ENCODE measurements at places on chromosomes 13 and 19.

- DNase-seq = no peak
These were observed 109.7 kb downstream of the HSPH1 start for GRCh38 chr13:31051999-31052398.

DNA sequence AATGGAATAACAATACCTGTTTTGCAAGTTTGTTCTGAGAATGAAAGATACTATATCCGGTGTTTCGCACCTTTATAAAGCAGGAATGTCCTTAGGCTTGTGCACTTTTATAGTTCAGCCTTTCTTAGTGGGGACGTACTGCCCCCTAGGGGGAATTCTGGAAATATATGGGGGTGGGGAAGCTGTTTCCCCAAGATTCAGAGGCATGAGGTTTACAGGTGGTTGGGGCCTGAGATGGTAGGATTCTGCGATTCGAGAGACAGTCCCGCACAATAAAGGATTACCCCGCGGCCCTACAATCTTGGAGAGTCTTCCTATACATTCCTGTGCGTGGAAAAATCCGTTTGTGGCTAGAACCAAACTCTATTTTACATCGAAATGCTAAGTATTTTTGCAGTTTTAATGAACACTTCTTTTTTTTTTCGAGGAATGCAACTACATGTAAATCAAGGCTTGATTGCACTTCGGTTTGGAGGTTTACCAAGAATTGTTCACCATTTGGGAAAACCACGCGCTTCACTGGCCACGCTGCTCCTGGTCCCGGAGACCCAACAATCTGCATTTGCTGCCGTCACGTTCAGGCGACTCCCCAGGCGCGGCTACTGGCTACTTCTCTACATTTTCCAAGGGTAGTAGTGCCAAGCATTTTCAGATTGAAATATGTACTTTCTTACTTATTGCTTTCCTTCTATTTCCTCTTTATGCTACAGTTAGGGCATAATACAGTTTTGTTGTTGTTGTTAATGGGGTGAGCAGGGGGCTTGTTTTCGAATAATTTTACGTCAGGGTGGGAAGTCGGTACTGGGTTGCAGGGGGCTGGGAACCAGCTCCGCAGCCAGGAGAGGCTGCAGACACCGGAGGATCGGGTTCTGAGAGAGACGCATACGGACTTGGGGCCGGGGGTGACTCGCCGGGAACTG, 830 bp downstream of the NEK5 start:
- DNase-seq = peak; percentile 45

- DNase-seq = no peak
These were observed 3.8 kb upstream of the ZNF626 start for GRCh38 chr19:20664901-20665781.

DNA sequence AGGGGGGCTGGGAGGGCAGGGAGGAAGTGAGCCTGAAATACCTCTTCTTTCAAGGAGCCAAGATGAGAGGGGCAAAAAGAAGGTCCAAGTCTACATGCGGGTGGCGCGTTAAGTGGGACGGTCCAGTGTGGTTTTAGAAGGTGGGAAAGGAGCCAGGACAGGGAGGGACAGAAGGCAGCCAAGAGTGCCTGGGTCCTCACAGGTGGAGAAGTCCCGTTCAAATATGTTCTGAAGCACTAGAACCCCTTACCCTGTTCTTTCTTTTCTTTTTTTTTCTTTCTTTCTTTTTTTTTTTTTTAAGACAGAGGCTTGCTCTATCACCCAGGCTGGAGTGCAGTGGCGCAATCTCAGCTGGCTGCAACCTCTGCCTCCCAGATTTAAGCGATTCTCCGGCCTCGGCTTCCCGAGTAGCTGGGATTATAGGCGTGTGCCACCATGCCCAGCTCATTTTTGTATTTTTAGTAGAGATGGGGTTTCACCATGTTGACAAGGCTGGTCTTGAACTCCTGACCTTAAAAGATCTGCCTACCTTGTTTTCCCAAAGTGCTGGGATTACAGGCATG, 7.4 kb downstream of the CAMSAP3 start:
- DNase-seq = no peak

GRCh38 chr13:71703138-71703537, 163.9 kb downstream of the DACH1 start:
- DNase-seq = no peak

- no peak for DNase-seq
These were observed 575.2 kb downstream of the DACH1 start for GRCh38 chr13:71291842-71292146.

DNA sequence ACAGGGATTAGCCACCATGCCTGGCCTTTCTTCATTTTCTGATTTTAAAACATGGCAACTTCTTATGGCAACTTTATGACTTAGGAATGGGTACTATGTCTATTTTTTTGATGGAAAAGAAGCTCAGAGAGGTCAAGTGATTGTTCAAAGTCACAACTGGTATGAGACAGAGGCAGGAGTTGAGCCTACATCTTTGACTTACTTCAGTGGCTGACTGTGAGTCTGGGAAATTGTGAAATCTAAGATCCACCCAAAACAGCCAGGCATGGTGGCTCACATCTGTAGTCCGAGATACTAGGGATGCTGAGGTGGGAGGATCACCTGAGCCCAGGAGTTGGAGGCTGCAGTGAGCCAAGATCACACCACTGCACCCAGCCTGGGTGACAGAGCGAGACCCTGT, 2.4 kb upstream of the ACTL9 start:
- no peak for DNase-seq

- no peak for DNase-seq
These were observed 1116.1 kb downstream of the PCDH9 start for GRCh38 chr13:66113882-66114526.

DNA sequence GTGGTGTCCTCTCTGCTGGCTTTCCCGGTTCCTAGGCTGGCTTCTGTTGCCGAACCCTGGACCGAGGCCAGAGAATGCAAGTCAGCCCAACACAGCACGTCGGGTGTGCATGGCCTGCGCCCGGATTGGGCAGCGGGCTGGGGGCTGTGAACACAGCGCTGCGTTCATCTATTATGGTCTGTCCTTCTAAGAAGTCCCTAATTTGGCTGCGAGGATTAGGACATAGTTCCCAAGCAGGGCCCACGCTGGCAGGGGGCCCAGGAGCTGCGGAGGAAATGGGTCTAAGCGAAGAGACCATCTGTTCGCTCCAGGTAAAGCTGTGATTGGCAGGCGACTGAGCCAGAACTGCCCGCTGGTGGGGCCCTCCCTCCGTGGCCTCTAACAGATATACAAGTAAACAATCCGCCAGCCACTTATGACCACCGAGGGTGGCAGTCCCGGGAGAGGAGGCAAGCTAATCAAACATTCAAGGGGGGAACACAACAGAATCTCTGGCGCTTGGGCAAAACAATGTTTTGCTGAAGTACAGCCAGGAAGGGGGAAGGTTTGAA, 6.0 kb downstream of the SYCE2 start:
- no peak for DNase-seq

- no peak for DNase-seq
These were observed 20.4 kb downstream of the LMO7 start for GRCh38 chr13:75656425-75656989.

GRCh38 chr13:76380446-76381065, 505.6 kb downstream of the KCTD12 start:
- DNase-seq = no peak

- DNase-seq = no peak
These were observed 5.7 kb downstream of the WDR62 start for GRCh38 chr19:36060430-36060829.

DNA sequence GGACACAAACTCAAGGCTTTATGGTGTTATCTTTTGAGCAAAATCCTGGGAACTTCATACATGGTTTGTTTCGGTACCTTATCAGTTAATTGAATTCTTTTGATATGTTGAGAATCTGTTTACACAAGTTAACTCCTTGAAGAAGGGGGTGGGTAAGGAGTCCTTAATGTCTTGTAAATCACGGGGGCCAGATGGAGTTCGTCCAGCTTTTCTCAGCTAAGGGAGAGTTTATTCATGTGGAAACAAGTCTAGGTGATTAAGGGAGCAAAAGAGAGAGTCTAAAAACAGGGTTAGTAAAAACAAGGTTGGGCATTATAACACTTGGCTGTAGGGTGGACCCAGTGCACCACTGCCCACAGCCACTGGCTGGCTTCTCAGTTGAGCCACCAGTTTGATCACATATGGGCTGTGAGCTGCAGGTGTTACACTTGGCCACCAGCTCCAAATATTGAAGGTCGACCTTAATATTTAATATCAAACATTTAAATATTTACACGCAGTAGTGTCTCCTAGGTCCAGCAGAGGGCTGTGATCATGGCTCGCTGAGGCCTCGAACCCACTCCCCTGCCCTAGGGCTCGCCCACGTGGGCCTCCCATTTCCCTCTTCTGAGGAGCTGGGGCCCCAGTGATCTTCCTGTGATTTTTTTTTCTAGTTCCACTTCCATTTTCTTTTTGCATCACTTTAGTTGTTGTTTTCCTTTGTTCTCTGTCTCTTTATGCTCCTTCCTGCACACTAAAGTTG, 21.0 kb upstream of the ZNF43 start:
- DNase-seq = no peak

GRCh38 chr19:32222556-32222955, 122.9 kb upstream of the ZNF507 start:
- DNase-seq = no peak

DNA sequence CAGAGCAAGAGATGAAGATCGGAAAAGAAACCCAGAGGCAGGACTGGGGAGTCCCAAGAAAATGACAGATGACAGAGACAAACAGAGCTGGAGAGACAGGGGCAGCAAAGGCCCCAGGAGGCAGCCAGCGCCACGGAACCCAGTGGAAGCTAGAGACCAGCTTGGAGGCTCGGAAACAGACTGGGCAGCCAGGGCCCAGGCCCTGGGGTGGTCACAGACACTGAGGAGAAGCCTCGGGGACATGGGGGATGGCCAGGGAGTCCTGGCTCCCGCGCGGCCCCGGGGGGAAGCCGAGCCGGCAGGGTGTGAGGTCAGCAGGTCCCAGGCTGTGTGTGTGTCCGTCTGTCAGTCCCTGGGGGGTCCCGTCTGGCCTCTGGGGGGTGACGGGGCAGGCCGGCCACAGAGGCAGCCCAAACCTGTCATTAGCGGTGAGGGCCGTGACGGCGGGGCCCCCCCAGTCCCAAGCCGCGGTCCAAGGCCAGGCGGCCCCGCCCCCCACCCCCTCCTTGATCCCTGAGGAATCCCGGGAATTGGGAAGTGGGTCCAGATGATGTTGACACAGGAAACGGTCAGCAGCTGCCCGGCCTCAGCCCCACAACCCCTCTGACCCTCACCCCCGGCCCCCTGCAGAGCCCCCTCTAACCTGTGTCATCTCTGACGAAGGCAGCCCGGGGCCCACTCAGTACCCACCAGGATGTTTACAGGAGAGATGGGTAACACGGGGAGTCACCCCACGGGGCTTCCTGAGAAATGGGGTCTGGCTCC, 2.5 kb upstream of the TMEM190 start:
- DNase-seq = no peak

GRCh38 chr13:109569958-109570711, 216.2 kb downstream of the IRS2 start:
- DNase-seq = peak; percentile 5

GRCh38 chr19:35316560-35316959, 12.4 kb upstream of the CD22 start:
- no peak for DNase-seq

GRCh38 chr13:41613984-41614661, 156.8 kb downstream of the RGCC start:
- no peak for DNase-seq

DNA sequence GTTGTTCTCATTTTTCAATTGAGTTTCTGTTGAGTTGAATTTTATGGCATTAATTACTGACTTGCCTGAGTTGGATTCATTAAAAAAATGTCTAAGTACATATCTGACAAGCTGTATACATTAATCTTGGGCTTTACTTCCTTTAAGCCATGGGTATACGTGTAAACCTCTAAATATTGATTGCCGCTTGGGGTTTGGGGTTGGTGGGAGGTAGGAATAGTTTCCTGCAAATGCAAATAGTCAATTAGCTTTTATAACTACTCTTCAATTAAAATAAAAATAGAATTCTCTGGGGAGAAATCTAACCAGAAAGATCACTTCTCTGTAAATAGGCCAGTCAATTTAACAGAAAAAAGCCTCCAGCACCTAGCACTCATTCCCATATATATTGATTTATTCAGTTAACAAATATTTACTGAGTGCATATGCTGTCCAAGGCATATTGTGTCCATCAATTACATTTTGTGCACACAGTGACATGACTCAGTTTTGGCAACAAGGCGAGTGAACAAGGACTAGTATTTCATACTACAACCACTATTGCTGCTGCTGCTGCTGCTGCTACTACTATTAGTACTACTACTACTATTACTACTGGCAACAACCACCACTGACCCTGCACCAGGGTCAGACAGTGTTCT, 306.8 kb downstream of the RFC3 start:
- DNase-seq = no peak

DNA sequence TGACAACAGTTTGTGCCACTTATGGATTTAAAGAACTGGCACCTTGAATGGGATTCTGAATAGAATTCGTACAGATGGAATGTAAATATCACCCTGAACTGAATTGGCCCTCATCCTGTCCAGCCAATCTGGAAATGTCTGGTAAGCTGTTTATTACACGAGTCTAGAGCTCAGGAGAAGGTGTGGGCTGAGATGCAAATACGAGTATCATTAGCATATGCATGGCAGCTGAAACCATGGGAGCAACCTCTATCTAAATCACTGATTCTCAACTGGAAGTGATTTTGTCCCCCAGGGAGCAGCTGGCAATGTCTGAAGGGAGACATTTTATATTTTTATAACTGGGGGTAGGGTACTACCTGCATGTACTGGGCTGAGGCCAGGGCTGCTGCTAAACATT, 15.6 kb upstream of the VWA8 start:
- no peak for DNase-seq

GRCh38 chr13:98731925-98732324, 20.5 kb downstream of the SLC15A1 start:
- DNase-seq = no peak

- DNase-seq = no peak
These were observed 64.8 kb downstream of the ARHGAP35 start for GRCh38 chr19:46925548-46925950.

- DNase-seq = no peak
These were observed 15.2 kb downstream of the GAS6 start for GRCh38 chr13:113848431-113849260.

GRCh38 chr19:1102407-1103131, 1.2 kb upstream of the GPX4 start:
- DNase-seq = no peak

GRCh38 chr13:101919541-101920181, 467.2 kb downstream of the ITGBL1 start:
- DNase-seq = no peak

DNA sequence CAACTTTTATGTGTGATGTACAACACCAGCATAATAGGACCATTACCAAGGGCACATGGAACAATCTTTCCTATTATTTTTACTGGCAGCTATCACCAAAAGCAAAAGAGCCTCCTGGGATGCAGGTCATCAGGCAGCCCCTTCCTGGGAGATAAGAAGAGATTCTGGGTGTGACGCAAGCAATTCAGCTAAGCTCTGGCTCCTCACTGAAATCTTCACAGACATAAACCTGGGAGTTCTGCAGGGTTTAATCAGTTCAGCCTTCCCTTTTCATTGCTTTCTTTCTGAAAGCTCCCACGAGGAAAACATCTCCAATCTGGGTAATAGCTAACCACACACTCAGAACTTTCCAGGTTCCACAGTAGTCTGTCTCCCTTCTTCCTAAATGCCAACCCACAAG, 341.1 kb downstream of the ENOX1 start:
- no peak for DNase-seq

Data from activated T-cell treated with anti-CD3 and anti-CD28 coated beads for 24 hours (primary cell).